Body of pancreas (tissue), 4 donors: ENCODE measurements at places on chromosomes 6 and 20. TPM values are rescaled to one million over a fixed set of nuclear protein-coding genes. Genes with fewer than 3 reads are reported as not detected.

- DNase-seq, result no peak
These were observed 37.5 kb upstream of the LCA5 start for GRCh38 chr6:79574630-79575225.

- no peak for DNase-seq
These were observed 16.6 kb downstream of the MCM9 start for GRCh38 chr6:118918329-118918725.

DNA sequence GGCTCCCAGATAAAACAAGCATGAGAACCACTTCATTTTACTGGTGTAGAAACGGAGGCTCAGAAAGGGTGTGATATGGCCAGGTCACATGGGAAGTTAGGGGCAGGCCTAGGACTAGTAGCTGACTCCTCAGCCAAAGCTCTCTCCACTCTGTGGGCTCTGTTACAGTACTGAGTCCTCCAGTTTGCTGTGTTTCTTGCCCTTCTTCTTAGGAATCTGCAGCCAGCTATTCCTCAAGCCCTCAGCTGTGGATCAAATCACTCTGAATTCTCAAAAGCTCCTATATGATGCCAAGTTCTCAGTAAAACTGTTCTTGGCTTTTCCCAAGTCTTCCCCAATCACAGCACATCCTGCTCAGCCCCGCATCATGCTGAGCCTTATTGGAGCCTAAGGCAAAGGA, 42.5 kb upstream of the ADGRF1 start:
- no peak for DNase-seq

GRCh38 chr20:6028818-6029217, 25.0 kb downstream of the LRRN4 start:
- DNase-seq, result no peak

DNA sequence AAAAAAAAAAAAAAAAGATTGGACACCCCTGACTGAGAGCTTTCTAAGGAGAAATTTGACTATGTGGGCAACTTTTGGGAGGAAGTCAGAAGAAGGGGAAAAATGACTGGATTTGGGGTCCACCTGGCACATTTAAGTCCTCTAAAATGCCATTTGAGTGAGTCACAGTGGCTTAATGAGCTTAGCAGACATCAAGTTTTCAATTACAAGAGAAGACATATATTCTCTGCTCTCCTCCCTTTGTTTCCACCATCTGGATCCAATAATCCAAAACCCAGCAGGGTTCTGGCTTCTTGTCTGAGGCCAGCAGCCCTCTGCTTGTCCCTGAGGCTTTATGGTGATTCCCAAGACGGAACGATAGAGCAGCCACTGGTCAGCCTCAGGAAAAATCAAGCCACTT, 6.9 kb downstream of the PI3 start:
- no peak for DNase-seq

GRCh38 chr6:4732691-4733315, 43.4 kb upstream of the CDYL start:
- peak; percentile 24 for DNase-seq

DNA sequence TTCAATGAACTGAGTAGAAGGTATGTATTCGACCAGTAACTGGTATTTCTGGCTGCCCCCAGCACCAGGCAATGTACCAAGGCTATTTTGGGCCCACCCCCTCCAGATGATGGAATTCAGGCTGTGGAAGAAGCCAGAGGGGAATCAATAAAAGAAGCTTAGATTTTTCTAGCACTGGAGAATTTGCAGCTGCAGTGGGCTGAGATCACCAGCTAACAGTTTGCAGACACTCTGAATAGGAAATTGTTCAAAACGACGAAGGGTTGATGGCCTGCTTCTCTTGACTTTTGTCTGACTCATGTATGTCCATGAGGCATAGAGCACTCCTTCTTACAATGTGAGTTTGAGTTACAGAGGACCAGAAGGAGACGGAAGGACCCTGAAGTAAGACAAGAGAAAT, 32.4 kb upstream of the FBXO9 start:
- DNase-seq, result no peak

DNA sequence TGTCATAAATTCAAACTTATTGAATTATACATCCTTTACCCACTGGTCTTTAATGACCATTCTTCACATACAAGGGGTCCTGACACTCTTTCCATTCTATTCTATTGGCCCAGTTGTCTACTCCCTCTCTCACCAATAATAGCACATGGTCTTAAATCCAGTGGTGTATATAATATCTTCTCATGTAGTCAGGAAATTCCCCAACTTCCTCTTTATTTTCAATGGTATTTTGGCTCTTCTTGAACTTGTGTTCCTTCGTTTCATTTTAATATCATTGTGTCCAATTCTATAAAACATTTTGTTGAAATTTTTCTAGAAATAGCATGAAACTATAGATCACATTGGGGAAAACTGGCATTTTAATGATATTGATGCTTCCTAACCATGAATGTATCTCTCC, 36.8 kb downstream of the PSMB9 start:
- DNase-seq, result no peak

GRCh38 chr6:95848717-95849116, 167.1 kb upstream of the FUT9 start:
- DNase-seq, result no peak

- no peak for DNase-seq
These were observed 103.6 kb upstream of the NXT1 start for GRCh38 chr20:23246717-23247664.

- DNase-seq, result peak; percentile 74
These were observed 52.6 kb upstream of the NAA20 start for GRCh38 chr20:19964289-19965265.

GRCh38 chr6:150145830-150146229, 3.0 kb downstream of the PPP1R14C start:
- DNase-seq, result no peak

DNA sequence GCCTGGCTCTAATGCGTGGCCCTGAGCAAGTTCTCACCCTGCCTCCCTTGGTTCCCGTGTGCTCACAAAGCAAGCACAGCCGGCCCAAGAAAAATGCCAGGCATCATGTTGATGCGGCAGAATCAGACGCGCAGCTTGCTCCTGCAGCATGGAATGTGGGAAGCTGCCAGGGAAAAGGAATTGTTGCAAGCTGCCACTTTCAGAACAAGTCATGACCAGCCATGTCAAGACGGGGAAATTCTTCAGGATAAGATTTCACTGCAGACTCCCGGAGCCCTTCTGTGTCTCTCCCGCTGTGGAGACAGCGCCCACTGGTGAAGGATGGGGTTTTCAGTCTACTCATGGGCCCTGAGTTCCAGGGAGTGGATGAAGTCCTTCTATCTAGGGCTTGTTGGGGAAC, 4.6 kb downstream of the DACT2 start:
- peak; percentile 47 for DNase-seq

- DNase-seq, result no peak
These were observed 131.7 kb downstream of the DNAH8 start for GRCh38 chr6:38846844-38847243.

DNA sequence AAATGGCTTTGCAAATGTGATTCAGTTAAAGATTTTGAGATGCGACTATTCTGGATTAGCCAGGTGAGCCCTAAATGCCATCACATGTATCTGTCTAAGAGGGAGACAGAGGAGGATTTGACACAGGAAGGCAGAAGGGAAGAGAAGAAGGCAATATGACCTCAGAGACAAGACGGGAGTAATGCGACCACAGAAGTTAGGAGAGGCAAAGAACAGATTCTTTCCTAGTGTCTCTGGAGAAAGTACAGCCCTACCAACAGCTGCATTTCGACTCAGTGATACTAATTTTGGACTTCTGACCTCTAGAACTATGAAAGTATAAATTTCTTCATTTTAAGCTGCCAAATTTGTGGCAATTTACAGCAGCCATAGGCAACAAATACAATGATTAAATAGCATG, 24.2 kb upstream of the TPD52L1 start:
- no peak for DNase-seq

DNA sequence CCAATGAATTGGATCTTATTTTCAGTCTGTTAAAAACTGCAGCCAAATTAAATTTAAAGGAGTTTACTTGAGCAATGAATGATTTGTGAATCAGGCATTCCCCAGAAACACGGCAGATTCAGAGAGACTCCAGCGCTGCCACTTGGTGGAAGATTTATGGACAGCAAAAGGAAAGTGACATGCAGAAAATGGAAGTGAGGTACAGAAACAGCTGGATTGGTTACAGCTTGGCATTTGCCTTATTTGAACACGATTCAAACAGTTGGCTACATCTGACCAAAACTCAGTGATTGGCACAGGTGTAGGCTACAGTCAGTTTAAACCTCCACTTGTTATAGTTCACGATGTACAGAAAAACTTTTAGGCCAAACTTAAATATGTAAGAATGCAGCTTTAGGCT, 257.6 kb upstream of the IMPG1 start:
- no peak for DNase-seq

DNA sequence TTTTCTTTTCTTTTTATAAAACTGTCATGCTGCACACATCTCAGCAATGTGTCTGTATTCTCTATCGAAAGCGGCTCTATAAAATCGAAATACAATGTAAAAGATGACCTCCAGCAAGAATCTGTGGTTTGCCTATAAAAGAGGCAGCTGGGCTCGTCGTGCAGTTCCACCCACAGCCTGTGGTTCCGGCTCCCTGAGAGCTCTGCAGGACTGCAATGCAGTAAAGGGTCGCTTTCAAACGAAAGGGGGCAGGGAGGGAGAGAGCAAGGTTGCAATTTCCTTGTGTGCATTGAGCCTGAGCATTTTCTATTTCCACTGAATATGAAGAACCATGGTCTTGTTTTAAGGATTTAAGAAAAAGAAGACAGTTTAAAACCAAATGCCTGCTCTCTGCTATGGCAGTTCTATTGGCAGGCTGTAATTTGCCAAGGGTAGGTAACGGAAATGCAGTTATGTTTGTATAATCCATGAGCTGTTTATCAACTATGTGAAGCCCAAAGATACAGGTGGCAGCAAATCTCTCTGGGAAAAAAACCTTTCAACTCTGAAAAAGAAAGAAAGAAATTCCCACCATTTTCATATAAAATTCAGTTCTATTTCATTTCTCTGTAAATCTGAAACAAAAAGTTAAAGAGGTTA, 236.5 kb downstream of the HACE1 start:
- DNase-seq, result no peak

DNA sequence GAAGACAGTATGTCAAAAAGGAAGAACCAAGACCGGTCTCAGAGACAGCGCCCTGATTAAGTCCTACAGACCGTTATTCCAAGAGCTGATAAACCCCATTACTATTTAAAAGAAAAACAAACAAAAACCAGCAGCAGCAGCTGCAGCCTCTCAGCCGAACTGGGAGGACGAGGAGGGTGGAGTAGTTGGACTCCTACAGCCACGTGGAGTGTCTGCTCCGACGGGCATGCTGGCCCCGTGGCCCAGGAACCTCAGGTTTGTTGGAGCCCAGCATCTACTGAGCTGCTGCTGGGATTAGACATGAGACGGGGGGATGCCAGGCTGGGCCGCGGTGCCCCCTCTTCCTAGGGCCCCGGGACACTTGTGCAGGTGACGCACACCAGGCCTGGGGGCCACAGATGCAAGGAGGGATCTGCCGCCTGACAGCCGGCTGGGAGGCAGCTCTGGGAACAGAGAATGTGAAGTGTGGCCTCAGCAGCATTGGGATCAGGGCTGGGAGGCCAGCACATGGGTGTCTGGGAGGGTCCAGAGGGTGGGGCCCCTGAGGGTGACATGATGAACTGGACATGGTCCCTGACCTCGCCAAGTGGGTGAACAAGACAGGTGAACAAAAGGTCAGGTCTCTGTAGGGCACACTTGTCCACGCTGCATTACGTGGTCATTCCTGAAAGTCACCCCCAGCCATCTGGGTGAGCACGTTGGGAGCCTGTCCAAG, 2.9 kb upstream of the ZBTB46 start:
- no peak for DNase-seq

DNA sequence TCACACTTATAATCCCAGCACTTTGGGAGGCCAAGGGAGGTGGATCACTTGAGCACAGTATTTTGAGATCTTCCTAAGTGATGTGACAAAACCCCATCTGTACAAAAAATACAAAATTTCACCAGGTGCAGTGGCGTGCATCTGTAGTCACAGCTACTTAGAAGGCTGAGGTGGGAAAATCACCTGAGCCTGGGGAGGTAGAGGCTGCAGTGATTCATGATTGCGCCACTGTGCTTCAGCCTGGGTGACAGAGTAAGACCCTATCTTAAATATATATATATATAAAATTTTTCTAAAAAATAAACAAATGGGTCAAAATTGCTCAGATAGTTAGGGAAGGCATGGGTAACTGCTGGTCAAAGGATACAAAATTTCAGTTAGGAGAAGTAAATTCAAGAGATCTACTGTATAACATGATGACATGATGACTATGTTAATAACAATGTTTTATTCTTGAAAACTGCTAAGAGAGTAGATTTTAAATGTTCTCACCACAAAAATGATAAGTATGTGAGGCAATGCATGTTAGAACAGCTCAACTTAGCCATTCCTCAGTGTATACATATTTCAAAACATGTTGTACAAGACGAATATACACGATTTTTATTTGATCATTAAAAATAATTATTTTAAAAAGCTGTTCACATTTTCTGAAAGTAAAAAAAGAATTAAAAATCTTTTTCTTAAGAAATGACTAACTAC, 24.4 kb downstream of the TBC1D32 start:
- DNase-seq, result no peak

GRCh38 chr6:123529843-123530242, 106.9 kb downstream of the TRDN start:
- DNase-seq, result no peak

DNA sequence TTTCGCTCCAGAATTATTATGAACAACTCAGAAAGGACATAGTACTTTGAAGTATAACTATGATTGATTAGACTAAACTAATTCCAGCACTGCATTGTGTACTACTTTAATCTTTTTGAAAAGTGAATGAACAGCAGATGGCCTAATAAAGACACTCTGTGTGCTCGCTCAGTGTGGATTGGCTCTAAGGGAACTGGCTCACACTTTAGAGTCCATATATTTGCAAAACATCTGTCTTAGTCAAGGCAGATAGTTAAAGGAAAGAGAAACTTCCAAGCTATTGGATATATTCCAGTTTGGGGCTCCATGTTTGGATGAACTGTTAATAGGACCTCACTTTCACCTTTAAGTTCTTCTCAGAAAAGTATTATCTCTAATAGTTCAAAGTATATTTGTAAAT, 218.9 kb downstream of the EYA4 start:
- no peak for DNase-seq

MUC21 gene
- total RNA-seq, result not detected

GSTA2 gene
- total RNA-seq, result 76.1 TPM

MMP24 gene
- 3.0 TPM for total RNA-seq

PTCHD4 gene
- not detected for total RNA-seq

GATA5 gene
- not detected for total RNA-seq

RSPH9 gene
- not detected for total RNA-seq

SLC35D3 gene
- total RNA-seq, result not detected

PSORS1C2 gene
- total RNA-seq, result not detected

CLVS2 gene
- total RNA-seq, result under 0.01 TPM

PPP1R3G gene
- 0.26 TPM for total RNA-seq

CASS4 gene
- total RNA-seq, result 0.52 TPM

TREM1 gene
- total RNA-seq, result not detected
